ENCODE measurements at places on chromosomes 13 and 19.

DNA sequence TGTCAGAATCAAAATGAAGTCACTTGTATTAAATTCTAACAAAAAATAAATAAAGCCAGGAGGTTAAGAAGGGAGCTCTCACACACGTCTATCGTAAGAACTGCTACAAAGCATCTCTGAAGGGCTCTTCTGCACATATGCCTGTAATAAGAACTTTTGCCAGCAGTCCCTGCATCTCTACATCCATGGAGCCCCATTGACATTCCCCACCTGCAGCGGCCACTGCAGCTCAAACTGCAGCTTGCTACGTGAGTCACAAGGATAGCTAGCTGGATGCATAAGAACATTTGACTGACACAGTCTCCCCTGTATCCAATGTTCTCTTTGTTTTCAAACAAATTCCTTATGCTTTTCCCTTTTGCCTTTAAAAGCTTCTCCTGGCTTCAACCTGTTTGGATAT is 68.3 kb downstream of the DNAJC3 start:
- no peak for DNase-seq

DNA sequence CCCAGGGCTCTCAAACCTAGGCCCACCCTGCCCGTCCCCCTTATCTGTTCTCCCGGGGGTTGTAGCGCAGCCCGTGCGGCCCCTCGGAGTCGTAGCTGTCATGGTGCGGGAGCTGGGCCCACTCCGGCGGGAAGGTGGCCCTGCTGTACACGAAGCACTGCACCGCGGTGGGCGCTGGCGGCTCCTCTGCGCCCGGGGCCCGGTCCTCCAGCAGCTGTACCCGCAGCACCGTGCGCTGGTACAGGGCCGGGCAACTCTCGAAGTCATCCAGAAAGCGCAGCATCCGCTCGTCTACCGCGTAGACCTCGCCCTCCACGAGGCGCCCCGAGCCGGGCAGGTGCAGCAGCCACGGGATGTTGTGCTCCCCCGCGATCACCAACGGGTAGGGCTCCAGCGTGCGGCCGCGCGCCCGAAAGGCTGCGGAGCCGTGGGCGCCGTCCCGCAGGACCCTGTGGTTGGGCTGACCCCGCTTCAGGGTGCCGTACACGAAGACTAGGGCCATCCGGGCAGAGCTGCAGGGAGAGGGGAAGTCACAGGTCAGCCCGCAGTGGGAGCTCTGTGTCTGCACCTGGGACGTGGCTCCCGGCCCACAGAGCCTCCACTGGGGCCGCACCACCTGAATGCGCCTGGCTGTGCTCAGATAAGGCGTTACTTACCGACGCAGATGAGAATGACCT is 56.4 kb downstream of the GGACT start:
- no peak for DNase-seq

- DNase-seq = no peak
Measured at GRCh38 chr19:35742121-35742724, at the start of gene IGFLR1. Gene IGFLR1 (minus strand): TSS chr19:35742452. CDS start chr19:35741180, 1,272 bp downstream.

- no peak for DNase-seq
Measured at GRCh38 chr13:51167393-51168191, 54.6 kb upstream of the FAM124A start.

GRCh38 chr13:33554919-33555791 is 262.8 kb upstream of the RFC3 start:
- no peak for DNase-seq

- no peak for DNase-seq
Measured at GRCh38 chr13:101150998-101151397, 265.3 kb downstream of the NALCN start.

DNA sequence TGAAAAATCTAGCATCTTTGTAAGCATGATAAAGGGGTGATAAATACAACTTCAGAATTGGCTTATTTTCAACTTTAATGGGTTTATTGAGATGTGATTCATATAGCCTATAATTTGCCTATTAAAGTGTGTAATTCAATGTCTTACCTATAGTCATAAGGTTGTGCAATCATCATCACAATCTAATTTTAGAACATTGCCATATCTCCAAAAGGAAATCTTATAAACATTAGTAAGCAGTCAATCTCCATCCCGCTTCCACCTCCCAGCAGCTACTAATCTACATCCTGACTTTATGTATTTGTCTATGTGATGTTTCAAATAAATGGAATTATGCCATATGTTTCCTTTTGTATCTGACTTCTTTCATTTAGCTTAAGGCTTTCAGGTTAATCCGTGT is 145.2 kb upstream of the KLHL1 start:
- DNase-seq = peak; percentile 5

GRCh38 chr19:4052993-4053422 is 13.7 kb downstream of the ZBTB7A start:
- DNase-seq = no peak

GRCh38 chr13:98834254-98834960 is 81.9 kb upstream of the SLC15A1 start:
- no peak for DNase-seq

DNA sequence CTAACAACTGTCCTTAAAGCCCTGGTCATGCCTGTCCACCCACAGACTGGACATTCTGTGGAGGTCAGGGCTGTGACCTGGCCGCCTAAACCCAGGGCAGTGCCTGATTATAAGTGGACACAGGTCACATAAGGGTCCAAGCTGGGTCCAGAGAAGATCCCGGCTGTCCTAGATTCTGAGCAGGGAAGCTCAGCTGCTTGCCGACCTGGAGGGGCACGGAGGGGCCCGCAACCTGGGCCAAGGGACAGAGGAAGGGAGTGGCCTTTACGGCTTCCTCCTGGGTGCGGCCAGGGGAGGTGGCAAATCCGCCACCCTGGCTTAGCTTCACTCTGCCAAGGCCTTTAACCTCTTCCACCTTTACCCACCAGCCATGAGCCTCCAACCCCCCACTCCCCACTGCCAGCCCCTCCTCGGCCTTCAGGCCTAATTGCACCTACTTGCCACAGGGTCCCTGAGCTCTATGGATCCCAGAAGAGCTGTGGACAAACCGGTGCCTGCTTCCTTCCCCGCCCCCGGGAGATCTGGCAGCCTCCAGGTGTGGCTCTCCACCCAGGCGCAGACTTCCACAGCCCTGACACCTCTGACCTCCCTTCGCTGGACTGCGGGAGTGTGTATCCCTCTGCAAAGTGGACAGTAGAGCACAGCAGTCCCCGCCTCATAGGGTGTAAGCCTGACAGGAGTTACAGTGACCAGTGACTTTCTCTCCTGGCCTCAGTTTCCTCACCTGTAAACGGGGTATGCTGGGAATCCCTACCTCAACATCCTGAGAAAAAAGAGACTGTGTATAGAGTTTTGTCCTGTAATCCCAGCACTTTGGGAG is 1.7 kb downstream of the CD320 start:
- no peak for DNase-seq

GRCh38 chr19:10219678-10220077 is 11.5 kb downstream of the S1PR2 start:
- no peak for DNase-seq

DNA sequence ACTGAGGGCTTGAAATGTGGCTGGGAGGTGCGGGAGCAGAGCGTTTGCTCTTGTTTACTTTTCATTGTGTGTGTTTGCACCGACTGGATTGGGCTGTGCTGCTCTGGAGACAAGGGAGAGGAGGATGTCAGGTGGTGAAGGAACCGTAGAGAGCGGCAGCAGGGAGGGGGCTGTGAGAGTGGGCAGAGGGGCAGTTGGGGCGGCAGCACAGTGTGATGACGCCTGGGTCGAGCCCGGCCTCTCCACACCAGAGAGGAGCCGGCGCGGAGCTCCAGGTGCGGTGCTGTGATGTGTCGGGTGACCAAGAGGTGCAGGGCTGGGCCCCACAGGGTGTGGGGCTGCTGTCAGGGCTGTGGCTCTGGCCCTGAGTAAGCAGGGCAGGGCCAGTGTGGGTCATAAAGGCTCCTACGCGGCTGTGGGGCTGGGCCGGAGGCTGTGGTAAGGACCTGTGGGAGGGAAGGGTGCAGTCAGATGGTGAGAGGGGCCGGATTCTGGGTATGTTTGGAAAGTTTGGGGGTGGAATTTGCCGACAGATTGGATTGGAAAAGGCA is 10.5 kb downstream of the NAXD start:
- DNase-seq = no peak

- DNase-seq = no peak
Measured at GRCh38 chr13:59856281-59856810, 307.4 kb downstream of the DIAPH3 start.

DNA sequence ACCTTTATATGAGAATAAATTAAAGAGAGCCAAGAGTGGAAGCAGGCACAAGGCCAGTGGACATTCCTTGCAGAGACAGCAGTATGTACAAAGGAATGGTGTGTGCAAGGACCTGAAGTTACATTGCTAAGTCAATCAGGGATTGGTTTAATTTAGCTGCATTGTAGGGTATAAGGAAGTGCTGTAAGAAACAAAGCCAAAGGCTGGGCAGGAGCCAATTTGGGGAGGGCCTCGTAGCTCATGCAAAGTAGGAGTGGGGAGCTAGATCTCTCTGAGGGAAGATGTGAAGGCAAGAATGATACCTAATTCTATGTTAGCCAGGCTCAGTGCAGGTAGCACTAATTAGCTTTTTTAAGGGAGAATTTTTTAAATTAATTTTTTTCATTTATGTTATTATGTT is 76.7 kb downstream of the SLAIN1 start:
- no peak for DNase-seq

- DNase-seq = no peak
Measured at GRCh38 chr19:28471731-28472510, 741.0 kb downstream of the UQCRFS1 start.

GRCh38 chr13:45932676-45933075 is 81.1 kb upstream of the SIAH3 start:
- DNase-seq = no peak

DNA sequence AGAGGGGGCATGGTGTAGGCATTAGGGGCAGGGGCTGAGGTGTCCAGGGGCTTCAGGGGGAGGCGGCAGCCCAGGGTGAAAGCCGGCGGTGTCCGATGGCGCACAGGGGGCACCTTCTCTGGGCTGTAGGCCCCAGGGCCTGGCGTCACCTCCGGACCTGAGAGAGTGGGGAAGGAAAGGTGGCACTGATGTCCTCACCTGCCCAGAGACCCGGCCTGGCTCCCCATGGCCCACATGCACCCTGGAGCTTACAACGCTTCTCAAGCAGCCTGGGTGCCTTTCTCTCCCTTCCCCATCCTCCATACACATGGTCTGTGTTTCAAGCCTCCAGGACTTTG is 3.3 kb upstream of the SHC2 start:
- DNase-seq = no peak

DNA sequence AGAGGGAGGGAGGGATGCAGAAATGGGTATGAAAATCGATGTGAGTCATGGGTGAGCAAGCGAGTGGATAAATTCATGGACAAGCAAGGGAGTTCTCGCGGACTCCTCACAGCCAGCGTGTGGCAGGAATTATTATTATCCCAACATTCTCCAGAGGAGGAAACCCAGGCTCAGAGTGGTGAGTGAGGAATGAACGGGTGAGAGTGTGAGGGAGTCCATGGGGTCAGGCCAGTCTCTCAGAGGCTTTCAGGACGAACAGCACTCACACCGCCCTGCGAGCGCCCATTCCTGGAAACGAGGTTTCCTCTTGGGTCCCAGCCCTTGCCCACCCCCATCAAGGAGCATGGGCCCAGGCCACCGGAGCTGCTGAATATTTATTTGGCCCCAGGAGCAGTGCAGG is 6.3 kb upstream of the DNAAF3 start:
- DNase-seq = no peak

GRCh38 chr19:31432201-31432810 is 83.1 kb upstream of the TSHZ3 start:
- no peak for DNase-seq

DNA sequence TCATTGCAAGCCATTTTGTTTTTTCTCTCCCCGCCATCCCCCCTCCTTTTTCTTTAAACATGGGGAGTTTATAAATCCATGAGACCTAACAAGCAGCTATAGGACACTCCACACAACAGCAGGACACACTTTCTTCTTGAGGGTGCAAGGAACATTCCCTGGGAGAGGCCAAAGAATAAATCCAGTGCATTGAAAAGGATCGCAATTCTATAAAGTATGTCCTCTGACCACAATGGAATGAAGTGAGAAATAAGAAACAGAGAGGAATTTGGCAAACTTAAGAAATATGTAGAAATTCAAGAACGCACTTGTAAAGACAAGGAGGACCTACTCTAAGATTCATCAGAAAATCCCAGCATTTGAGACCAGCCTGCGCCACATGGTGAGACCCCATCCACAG is 11.9 kb downstream of the KLF2 start:
- DNase-seq = no peak

- DNase-seq = no peak
Measured at GRCh38 chr19:2775556-2776430, 7.3 kb downstream of the SGTA start.

GRCh38 chr13:57918086-57918485 is 286.5 kb downstream of the PCDH17 start:
- no peak for DNase-seq

DNA sequence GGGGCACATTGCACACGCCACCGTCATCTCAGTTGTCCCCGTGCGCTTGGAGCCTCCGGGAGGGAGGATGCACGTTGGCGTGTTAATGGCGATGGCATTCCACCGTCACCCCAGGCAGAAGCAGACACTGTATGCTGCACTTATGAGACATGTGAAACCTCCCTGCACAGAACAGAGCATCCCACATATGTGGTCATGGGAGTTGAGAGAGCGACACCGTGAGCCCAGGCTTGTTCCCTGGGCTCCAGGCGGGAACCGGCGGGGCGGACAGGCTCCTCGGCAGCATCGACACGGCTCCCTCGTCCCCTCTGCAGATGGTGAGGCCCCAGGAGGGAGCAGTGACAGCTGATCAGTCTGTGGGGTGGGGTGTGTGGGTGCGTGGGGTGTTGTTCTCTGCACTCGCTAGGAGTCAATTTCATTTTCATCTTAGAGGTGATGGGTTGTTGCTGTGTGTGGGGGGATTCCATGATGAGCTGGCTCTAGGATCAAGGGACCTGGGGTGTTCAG is 40.4 kb downstream of the CRTC1 start:
- DNase-seq = no peak

- no peak for DNase-seq
Measured at GRCh38 chr19:15235781-15236180, 3.5 kb upstream of the EPHX3 start.

- DNase-seq = no peak
Measured at GRCh38 chr19:14632286-14632685, 42.4 kb downstream of the ADGRE3 start.

DNA sequence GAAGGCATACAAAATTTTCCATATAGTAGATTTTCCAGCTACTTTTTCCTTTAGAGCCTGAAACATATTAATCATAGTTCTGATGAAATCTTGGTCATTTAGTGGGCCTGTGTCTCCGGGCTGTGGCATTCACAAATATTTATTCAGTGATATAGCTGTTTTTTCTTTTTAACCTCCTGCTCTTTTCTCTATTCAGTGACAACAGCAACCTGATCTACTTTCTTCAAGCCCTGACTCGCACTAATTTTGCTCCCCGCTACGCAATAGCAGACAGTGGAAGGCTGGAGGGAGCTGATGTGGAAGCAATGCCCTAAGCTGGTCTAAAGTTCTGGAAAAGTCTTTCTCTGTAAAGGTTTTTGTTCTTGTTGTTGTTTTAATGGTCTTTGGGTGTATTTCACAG is 289.7 kb downstream of the SLITRK6 start:
- DNase-seq = peak; percentile 19

- no peak for DNase-seq
Measured at GRCh38 chr13:112072534-112073244, 5.7 kb downstream of the SOX1 start.

GRCh38 chr13:87123987-87124784 is 547.0 kb upstream of the SLITRK5 start:
- DNase-seq = peak; percentile 99

GRCh38 chr13:28559636-28560259 is 64.8 kb upstream of the FLT1 start:
- no peak for DNase-seq

All from non-pigmented ciliary epithelial cell (primary cell).